Thoracic aorta (tissue), 2 donors: ENCODE measurements at places on chromosomes 1 and 21. TPM values are rescaled to one million over a fixed set of nuclear protein-coding genes. Genes with fewer than 3 reads are reported as not detected.

DNA sequence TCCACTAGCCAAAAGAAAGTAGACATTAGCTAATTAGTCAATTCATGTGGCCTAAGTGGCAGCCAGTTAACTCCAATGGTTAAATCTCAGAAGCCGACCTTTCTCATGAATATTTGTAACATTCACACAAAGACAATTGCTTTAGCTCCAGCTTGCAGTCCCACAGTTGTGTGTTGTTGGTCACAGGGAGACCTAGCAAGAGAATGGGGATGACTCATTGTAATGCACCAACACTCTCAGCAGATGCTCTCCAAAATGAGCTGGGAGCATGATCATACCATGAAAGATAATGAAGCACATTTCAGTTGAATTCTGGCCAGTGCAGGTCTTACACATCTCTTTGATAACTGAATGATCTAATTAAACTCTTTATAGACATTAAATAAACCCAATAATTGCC, 160.4 kb downstream of the HLX start:
- no peaks in the 10 kb centered on the region for H3K36me3 ChIP-seq
- no peaks in the 10 kb centered on the region for H3K27me3 ChIP-seq
- no peak overlapping the region for H3K4me3 ChIP-seq
- DNase-seq: no peak
- no peak overlapping the region for H3K27ac ChIP-seq
- no peaks in the 10 kb centered on the region for H3K4me1 ChIP-seq

GRCh38 chr1:246969621-246970020, 37.9 kb upstream of the AHCTF1 start:
- H3K36me3 ChIP-seq: no peaks in the 10 kb centered on the region
- no peak for DNase-seq
- H3K4me3 ChIP-seq: no peak overlapping the region
- H3K4me1 ChIP-seq: no peaks in the 10 kb centered on the region
- no peaks in the 10 kb centered on the region for H3K27me3 ChIP-seq

GRCh38 chr1:44029260-44029910, 1.9 kb downstream of the SLC6A9 start:
- no peaks in the 10 kb centered on the region for H3K36me3 ChIP-seq
- DNase-seq: no peak
- H3K27ac ChIP-seq: peak overlapping the region; percentile 80
- H3K4me1 ChIP-seq: peaks cover 12% of the 10 kb centered on the region

GRCh38 chr1:55071477-55071876, 32.1 kb downstream of the PCSK9 start:
- no peaks in the 10 kb centered on the region for H3K4me1 ChIP-seq
- no peaks in the 10 kb centered on the region for H3K27me3 ChIP-seq
- no peak overlapping the region for H3K4me3 ChIP-seq
- H3K36me3 ChIP-seq: peaks cover 61% of the 10 kb centered on the region
- H3K27ac ChIP-seq: no peak overlapping the region

The CFAP107 gene
- total RNA-seq: not detected

GRCh38 chr1:67209521-67209920, 43.3 kb downstream of the IL23R start:
- no peak overlapping the region for H3K27ac ChIP-seq
- DNase-seq: no peak
- no peaks in the 10 kb centered on the region for H3K4me1 ChIP-seq
- H3K36me3 ChIP-seq: no peaks in the 10 kb centered on the region

DNA sequence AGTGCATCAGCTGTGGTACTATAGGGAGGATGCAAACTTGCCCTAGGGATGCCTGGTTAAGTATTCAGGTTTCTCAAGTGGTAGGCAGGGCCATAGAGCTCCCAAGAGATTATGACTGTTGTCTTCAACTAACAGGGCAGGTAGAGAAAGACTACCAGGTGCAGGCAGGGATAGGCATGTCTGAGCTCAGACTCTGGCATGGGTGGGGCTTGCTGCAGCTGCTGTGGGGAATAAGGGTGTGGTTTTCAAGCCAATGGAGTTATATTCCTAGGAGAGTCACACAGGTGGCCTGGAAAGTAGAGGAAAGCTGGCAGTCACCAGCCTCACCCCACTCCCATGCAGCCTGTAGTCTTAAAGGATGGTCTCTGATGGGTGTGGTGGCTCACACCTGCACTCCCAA, 673.4 kb upstream of the ADGRL4 start:
- DNase-seq: no peak
- no peaks in the 10 kb centered on the region for H3K27me3 ChIP-seq
- H3K4me3 ChIP-seq: no peak overlapping the region
- H3K36me3 ChIP-seq: no peaks in the 10 kb centered on the region

DNA sequence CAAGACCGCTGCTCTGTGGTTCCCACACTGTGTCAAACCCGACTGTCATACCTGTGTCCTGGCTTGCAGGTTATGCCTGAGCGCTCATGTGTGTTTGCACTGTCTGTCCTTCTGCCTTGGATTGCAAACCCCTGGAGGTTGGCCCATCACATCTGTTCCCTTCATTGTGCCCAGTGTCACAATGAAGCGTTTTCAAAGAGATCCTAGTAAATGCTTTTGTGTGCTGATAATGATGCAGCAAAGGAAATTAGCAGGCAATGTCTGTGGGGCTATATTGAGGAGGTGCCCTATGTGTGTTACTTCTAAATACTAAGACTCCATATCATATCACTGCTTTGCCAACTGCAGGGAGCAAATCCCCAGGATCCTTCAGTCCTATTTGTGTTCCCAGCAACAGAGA, 424.4 kb upstream of the NFIA start:
- H3K4me1 ChIP-seq: no peaks in the 10 kb centered on the region
- no peaks in the 10 kb centered on the region for H3K36me3 ChIP-seq
- no peak overlapping the region for H3K4me3 ChIP-seq
- DNase-seq: no peak
- H3K27ac ChIP-seq: no peak overlapping the region

DNA sequence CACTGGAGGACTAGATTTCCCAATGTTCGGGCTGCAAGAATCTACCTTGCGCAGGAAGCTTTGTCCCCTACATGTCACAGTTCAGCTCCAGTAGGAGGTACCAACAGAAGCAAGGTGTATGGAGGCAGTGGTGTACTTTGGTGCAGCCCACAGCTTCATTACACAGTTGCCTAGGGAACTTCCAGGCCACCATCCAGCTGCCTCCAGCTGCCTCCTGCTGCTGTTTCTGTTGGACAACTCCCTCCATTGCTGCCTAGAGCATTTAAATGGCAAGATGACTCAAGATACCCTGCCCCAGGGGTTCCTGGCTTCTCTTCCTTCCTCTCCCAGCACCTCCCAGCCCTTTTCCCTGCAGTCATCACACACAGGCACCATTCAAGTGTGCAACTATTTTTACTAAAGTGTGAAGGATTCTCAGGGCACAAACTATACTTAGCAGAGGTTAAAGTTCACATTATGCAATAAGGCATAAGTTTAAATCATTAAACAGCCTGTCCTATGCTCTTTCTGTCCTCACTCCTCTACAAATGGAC, 39.0 kb upstream of the ATP1A1 start:
- H3K27ac ChIP-seq: no peak overlapping the region
- no peak for DNase-seq
- no peak overlapping the region for H3K4me3 ChIP-seq
- no peaks in the 10 kb centered on the region for H3K4me1 ChIP-seq
- H3K27me3 ChIP-seq: no peaks in the 10 kb centered on the region

The LDLRAP1 gene
- total RNA-seq: 35.2 TPM

- H3K27ac ChIP-seq: no peak overlapping the region
- no peaks in the 10 kb centered on the region for H3K4me1 ChIP-seq
- no peak overlapping the region for H3K4me3 ChIP-seq
Observed at GRCh38 chr1:65395887-65396612, 24.4 kb upstream of the LEPR start.

The OLIG2 gene
- total RNA-seq: not detected

The RIIAD1 gene
- not detected for total RNA-seq

- peaks cover 9% of the 10 kb centered on the region for H3K4me1 ChIP-seq
- H3K27me3 ChIP-seq: no peaks in the 10 kb centered on the region
- H3K4me3 ChIP-seq: no peak overlapping the region
- no peak overlapping the region for H3K27ac ChIP-seq
Observed at GRCh38 chr1:70675737-70676156, 264.7 kb downstream of the CTH start.

The AMPD1 gene
- total RNA-seq: 0.41 TPM

DNA sequence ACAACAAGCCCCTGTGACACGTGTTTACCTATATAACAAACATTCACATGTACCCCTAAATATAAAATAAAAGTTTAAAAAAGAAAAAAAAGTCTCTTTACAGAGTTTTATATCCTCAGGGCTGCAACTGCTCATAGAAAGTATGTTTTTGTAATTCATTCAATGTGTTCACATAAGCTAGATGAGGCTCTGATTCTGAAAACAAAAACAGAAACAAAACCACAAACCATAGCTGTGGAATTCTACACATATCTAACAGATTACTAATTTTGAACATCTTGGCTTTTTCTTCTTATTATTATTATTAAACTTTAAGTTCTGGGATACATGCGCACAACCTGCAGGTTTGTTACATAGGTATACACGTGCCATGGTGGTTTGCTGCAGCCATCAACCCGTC, 579.6 kb upstream of the ZRANB2 start:
- no peak for DNase-seq
- H3K4me1 ChIP-seq: peaks cover 20% of the 10 kb centered on the region
- no peaks in the 10 kb centered on the region for H3K27me3 ChIP-seq
- no peak overlapping the region for H3K4me3 ChIP-seq
- no peak overlapping the region for H3K27ac ChIP-seq
- H3K36me3 ChIP-seq: no peaks in the 10 kb centered on the region

GRCh38 chr1:169933984-169934725, 40.5 kb upstream of the SCYL3 start:
- peaks cover 23% of the 10 kb centered on the region for H3K4me1 ChIP-seq
- H3K27me3 ChIP-seq: no peaks in the 10 kb centered on the region
- no peak overlapping the region for H3K4me3 ChIP-seq
- H3K36me3 ChIP-seq: no peaks in the 10 kb centered on the region

The HES5 gene
- 2.7 TPM for total RNA-seq

The KCNA3 gene
- 3.9 TPM for total RNA-seq

GRCh38 chr1:68745451-68745850, 248.6 kb upstream of the DEPDC1 start:
- no peak overlapping the region for H3K27ac ChIP-seq
- H3K27me3 ChIP-seq: no peaks in the 10 kb centered on the region

GRCh38 chr1:153791648-153792253, 16.5 kb downstream of the SLC27A3 start:
- H3K4me3 ChIP-seq: peak overlapping the region; percentile 73
- no peak for DNase-seq
- no peaks in the 10 kb centered on the region for H3K27me3 ChIP-seq
- H3K36me3 ChIP-seq: no peaks in the 10 kb centered on the region
- peaks cover 4% of the 10 kb centered on the region for H3K4me1 ChIP-seq

The C4BPA gene
- total RNA-seq: not detected

DNA sequence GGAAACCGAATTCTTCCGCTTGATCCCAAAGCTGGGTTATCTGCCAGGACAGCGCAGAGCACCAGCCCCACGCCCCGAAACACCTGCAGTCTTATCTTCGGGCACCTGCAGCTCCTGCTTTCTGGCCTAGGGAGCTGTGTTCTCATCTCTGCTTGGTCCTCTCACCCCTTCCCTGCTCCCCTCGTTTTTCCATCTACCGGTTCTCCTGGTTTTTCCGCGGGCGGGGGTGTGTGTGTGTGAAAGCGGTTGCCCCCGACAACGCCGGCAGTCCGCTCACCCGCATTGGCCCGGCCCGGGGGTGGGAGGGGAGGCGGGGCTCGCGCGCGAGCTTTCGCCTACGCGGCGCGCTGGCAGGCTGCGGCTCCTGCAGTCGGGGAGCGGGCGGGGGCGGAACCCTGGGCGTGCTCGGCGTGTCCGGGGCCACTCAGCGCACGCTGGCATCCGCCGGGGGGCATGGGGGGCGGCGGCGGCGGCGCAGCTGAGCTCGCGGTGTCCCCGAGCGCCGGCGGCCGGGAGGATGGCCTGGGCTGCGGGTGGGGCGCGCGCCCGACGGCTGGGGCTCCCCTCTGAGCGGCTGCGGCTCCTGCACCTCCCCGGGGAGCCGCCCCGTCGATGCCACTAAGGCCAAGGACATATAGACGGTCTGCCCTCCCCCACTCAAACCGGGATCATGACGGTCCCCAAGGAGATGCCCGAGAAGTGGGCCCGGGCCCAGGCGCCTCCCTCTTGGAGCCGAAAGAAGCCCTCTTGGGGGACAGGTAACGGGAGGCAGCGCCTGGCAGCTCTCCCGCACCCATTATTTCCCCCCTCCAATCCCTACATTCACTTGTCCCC, 3.2 kb downstream of the ATP8B2 start:
- no peaks in the 10 kb centered on the region for H3K27me3 ChIP-seq
- peak; percentile 53 for DNase-seq
- H3K36me3 ChIP-seq: peaks cover 32% of the 10 kb centered on the region
- H3K4me3 ChIP-seq: peak overlapping the region; percentile 93
- H3K4me1 ChIP-seq: peaks cover 24% of the 10 kb centered on the region

- H3K27ac ChIP-seq: no peak overlapping the region
- H3K27me3 ChIP-seq: no peaks in the 10 kb centered on the region
- H3K36me3 ChIP-seq: no peaks in the 10 kb centered on the region
- H3K4me1 ChIP-seq: peaks cover 6% of the 10 kb centered on the region
Observed at GRCh38 chr1:172969611-172970010, 81.1 kb downstream of the TNFSF18 start.

- H3K36me3 ChIP-seq: no peaks in the 10 kb centered on the region
- no peak overlapping the region for H3K27ac ChIP-seq
- peaks cover 17% of the 10 kb centered on the region for H3K4me1 ChIP-seq
- H3K27me3 ChIP-seq: peaks cover 17% of the 10 kb centered on the region
- no peak for DNase-seq
- H3K4me3 ChIP-seq: no peak overlapping the region
Observed at GRCh38 chr1:50414853-50415234, 8.4 kb downstream of the DMRTA2 start.

The ZNF683 gene
- not detected for total RNA-seq

The ANGPTL3 gene
- total RNA-seq: not detected

GRCh38 chr1:209207701-209208286, 375.7 kb upstream of the CAMK1G start:
- H3K27ac ChIP-seq: no peak overlapping the region
- no peak for DNase-seq
- H3K4me1 ChIP-seq: peaks cover 9% of the 10 kb centered on the region
- peak overlapping the region; percentile 68 for H3K4me3 ChIP-seq

The TPR gene
- 110 TPM for total RNA-seq

- H3K4me3 ChIP-seq: no peak overlapping the region
- H3K27me3 ChIP-seq: no peaks in the 10 kb centered on the region
- H3K4me1 ChIP-seq: no peaks in the 10 kb centered on the region
- DNase-seq: no peak
- H3K36me3 ChIP-seq: no peaks in the 10 kb centered on the region
Observed at GRCh38 chr1:197017558-197018146, 40.3 kb downstream of the CFHR5 start.

GRCh38 chr21:27275294-27275927, 308.5 kb upstream of the ADAMTS5 start:
- no peaks in the 10 kb centered on the region for H3K36me3 ChIP-seq
- no peak for DNase-seq
- no peaks in the 10 kb centered on the region for H3K27me3 ChIP-seq
- H3K4me1 ChIP-seq: peaks cover 6% of the 10 kb centered on the region
- H3K4me3 ChIP-seq: no peak overlapping the region
